ENCODE measurements at places on chromosomes 4 and X.
A peak's percentile ranks its signal among the peaks of the same experiment; 100 is the strongest.

- no peak for DNase-seq
These were observed 365.3 kb upstream of the TEX13C start for GRCh38 chrX:124954402-124954801.

DNA sequence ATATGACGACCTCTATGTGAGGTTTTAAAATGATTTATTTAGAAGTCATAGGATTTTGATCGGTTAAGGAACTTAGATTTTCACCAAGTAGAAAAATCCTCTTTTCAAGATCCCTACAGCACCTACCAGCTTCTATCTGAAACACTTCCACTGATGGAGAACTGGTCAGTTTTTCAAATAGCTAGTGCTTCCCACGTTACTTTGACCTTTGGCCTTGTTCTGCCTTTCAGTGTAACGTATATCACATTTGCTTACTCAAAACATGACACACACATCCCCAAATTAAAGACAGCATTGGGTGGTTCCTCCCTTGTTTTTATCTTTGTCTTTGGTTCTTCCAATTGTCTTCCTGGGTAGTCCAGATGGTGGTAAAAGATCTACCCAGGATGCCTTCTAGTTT is 6.6 kb downstream of the LNX1 start:
- DNase-seq, result no peak

GRCh38 chr4:26737385-26737784 is 123.3 kb upstream of the STIM2 start:
- DNase-seq, result no peak

DNA sequence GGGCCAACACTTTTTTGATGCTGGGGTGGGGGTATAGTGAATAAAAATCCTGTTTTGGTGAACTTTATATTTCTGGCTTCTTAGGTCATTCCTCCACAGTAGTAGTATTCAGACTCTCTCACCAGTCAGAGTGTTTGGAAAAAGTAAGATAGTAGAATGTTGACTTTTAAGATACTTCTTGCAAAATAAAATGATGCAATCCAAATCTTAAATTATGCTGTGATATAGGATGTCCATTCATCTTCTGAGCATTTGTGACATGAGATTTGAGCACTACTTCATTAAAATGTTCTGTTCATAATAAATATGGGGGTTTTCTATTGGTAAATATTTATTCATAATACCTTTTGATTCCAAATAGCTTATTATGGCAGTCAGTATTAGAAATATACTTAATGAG is 70.1 kb downstream of the BMP2K start:
- DNase-seq, result no peak

DNA sequence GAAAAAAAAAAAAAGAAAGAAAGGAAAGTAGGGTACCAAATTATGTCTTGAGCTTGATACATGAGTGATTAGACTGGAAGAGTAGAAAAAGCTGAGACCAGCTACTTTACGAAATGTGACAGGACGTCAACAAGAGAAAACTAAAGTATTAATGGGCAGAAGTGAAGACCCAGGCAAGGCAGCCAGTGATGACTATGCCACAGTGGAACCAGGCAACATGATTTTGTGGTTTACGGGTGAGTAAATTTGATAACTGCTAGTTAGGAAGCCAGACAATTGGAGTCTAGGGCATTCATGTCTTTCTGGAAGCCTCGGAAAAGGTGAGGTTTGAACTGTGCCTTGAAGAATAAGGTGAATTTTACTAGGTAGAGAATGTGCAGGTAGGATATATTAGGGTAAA is 326.4 kb downstream of the TENM3 start:
- no peak for DNase-seq

DNA sequence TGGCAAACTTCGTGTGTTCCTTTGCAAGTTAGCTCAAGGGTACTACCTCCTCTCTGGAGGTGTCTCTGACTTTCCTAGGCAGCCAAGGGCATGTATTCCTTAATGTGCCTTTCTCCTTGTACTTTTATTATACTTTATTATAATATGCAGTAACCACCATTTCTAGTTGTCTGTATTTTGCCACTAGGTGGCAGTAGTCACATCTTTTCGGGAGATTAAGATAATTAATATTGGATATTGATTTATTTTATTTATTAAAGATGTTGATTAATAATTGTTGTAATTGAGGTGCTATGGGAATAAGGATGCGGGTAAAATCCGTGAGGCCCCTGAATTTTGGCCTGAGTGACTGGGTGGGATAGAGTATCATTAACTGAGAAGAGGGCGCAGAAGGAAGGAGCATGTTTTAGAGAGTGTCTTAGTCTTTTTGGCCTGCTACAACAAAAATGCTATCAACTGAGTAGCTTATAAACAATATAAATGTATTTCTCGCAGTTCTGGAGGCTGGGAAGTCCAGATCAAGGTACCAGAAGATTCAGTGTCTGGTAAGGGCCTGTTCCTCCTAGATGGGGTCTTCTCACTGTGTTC is 153.3 kb downstream of the TMEM164 start:
- DNase-seq, result peak; percentile 15

DNA sequence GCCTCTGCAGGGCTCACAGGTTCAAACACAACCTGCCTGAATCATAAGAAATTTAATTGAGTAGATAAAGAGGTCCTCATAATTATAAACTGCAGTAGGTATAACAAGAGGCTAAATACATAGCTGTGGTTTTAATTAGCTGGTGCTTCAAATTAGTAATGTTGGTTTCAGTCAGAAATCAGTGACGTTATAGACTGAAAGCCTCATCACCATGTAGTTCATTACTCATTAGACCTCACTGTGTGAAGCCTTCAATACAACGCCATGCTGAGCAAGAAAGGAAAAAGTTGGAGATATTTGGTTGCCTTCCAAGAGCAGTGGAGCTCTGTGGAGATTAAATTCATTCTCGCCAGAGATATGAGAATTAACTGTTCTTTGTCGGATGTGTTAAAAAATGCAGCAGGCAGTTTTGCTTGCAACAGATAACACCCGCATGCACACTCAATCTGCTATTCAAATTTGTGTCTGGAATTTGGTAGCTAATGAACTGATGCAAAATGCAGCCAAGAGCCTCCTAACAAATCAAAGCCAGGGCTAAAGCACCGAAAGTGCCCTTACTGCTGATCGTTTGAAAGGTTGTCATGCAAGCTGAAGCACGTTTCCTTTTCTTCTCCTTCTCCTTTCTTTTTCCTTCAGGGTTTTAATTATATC is 148.9 kb downstream of the AFF2 start:
- DNase-seq, result no peak

- no peak for DNase-seq
These were observed 48.7 kb upstream of the PHOX2B start for GRCh38 chr4:41797260-41797659.

Measured in AG08395 (cell line).